ENCODE measurements at places on chromosomes 4 and X.

GRCh38 chr4:145930592-145930991 lies 8.0 kb downstream of the ZNF827 start:
- peak; percentile 41 for DNase-seq

DNA sequence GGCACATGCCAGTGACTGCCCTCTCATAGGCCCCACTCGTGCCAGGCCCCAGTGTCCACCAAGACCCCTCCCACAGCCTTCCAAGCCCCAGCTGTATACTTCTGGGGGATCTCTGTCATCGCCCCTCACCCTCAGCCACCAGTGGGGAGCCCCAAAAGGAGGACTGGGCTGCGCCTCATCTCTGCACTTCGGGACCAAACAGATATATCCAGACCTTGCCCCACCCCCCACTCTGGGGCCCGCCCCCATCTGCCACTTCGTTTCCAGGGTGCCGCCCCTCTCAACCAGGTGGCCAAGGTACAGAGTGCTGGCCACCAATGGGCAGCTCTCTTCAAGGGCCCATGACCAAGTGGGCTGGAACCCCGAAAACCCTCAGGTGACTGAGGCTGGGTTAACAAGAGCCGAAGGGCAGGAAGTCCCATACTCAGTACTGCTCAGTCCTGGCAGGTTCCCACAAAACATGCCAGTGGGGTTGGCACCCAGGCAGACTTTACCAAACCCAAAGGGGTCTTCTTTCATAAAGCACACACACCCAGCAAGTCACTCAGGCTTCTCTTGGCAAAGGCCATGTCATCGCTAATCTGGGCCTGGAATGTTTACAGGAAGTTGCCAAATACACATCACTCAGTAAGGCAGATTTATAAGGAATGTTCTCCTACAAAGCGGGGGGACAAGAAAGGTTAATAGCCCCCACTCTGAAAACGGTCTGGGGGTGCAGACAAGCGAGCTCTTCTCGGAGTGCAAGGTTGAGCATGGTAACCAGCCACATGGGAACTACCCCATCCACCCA lies 4.4 kb downstream of the ZFYVE28 start:
- DNase-seq = peak; percentile 54

- DNase-seq = no peak
Observed at GRCh38 chrX:130861462-130861861, 41.5 kb downstream of the ENOX2 start.

GRCh38 chr4:100369871-100370270 lies 148.0 kb downstream of the EMCN start:
- no peak for DNase-seq

GRCh38 chr4:4595252-4595651 lies 53.4 kb upstream of the STX18 start:
- no peak for DNase-seq

GRCh38 chrX:154714925-154715324 lies 36.0 kb downstream of the GAB3 start:
- DNase-seq = peak; percentile 68

GRCh38 chrX:101482296-101482695 lies 3.0 kb upstream of the ARMCX4 start:
- DNase-seq = peak; percentile 25

GRCh38 chr4:137659431-137659830 lies 127.1 kb upstream of the PCDH18 start:
- DNase-seq = peak; percentile 50

GRCh38 chr4:141130947-141131605 lies 2.2 kb downstream of the RNF150 start:
- no peak for DNase-seq

DNA sequence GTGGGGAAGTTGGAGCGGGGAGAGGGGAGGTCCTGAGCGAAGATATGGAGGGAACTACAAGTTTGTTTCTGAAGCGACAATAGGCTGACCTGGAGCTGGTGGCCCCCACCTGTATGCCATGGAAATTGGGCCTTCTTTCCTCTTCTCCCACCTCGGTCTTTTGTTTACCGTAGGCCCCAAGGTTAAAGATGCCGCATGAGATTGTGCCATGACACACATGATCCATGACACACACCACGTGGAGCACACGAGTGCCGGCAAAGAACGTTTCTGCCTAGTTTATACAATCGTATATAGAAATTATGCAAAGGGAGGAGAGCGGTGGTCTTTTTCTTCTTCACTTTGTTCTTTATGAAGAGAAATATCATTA lies 408 bp downstream of the TMEM33 start:
- DNase-seq = peak; percentile 35

GRCh38 chrX:119758731-119759247 lies 401 bp downstream of the SOWAHD start:
- no peak for DNase-seq

GRCh38 chrX:98405376-98405775 lies 1521.7 kb downstream of the RPA4 start:
- no peak for DNase-seq

GRCh38 chrX:68841251-68842049 lies 12.6 kb downstream of the EFNB1 start:
- DNase-seq = no peak

- DNase-seq = peak; percentile 56
Observed at GRCh38 chrX:46559062-46559461, 13.8 kb upstream of the ZNF674 start.

GRCh38 chr4:139814323-139815015 lies 148.8 kb downstream of the MGST2 start:
- no peak for DNase-seq

DNA sequence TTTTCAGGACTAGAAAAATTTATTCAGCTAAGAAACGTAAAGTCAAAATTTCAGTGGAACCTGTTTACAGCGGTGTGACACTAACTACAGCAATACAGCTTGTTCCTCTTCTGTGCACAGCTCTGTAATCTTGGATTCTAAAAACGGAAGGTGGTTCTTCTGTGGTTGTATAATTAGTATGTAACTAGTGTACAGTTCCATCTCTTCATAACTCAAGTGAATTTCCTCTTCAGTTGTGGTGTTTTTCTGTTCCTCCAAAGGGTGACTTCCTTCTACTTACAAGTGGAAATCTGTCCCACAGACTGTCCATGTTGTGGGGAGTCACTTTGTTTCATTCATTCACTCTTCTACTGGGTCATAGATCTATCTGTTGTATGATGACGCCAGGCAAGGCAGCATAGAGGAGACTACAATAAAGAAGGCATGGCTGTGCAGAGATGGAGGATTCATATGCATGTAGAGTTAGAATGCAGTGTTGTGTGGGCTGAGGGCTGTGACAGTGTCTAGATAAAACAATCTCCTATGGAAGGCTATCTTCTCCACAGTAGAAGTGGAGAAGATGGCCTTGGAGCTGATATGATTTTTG lies 5.4 kb downstream of the DAPP1 start:
- DNase-seq = no peak

DNA sequence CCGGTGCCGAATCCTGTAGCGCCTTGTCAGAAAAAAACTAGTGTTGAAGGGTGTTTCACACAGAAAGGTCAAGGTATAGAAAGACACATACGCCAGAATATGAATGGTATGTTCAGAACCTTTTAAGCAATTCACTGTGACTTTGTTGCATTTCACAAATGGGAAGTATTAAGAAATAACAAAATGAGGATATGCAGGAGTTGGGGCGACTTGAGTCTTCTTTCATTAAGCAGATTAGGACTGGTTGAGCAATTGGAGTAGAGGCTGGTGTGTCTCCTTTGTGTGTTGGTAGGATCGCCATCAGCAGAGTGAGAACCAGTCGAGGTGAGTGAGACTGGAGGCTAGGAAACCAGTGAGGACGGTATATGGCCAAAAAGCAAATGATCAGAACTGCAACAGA lies 1454.5 kb upstream of the TENM3 start:
- no peak for DNase-seq

- DNase-seq = peak; percentile 63
Observed at GRCh38 chr4:80307183-80307735, 28.3 kb upstream of the CFAP299 start.

DNA sequence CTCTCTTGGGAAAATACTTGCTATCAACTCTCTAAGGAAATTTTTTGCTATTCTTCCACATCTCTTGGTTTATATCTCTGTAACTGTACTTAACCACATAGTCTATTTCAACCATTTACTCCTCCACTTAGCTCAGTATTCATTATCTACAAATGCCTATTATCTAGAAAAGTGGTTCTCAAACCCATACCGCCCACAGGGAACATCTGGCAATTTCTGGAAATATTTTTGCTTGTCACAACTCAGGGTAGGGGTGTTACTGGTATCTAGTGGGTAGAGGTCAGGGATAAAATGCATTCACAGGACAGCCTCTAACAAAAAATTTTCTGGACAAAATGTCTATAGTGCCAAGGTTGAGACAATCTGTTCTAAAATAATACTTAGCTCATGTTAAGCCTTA lies 14.4 kb downstream of the ATRX start:
- peak; percentile 29 for DNase-seq

GRCh38 chrX:44072631-44073030 lies 99.4 kb upstream of the NDP start:
- no peak for DNase-seq

DNA sequence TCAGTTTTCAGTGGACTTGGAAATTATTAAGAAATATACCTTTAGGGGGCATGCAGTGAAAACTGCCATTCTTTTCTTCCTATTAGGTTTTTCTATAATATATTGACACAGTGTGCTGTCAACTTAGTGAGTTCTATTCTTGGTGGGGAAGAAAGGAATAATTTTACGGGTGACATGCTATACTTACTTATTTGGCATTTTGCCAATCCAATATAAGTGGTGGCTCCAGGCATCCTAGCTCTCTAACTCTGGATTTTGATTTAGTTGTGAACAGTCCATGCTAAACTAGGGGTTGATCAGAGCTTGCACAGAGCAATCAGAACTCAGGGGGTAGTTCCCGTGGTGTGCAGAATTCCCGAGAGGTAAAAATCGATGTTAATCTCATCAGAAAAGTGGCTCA lies 277.7 kb upstream of the FTHL17 start:
- no peak for DNase-seq

DNA sequence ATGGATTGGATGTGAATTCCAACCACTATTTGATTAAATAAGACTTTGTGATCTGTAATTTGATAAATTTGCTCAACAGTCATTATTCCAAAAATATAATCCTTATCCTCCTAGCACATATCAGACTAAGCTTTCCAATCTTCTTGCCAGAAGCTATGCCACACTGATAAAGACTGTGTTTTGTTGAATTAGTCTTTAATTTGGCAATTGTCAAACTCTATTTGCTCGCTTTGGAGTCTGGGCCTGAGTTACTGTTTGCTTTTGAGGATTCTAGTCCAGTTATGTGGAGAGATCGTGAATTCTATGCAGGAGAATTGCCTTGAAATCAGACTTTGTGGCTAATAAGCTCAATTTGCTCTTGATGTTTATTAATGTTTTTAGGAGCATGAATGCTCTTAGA lies 10.9 kb upstream of the RNF150 start:
- no peak for DNase-seq

- no peak for DNase-seq
Observed at GRCh38 chr4:94576210-94576609, 124.5 kb downstream of the PDLIM5 start.

DNA sequence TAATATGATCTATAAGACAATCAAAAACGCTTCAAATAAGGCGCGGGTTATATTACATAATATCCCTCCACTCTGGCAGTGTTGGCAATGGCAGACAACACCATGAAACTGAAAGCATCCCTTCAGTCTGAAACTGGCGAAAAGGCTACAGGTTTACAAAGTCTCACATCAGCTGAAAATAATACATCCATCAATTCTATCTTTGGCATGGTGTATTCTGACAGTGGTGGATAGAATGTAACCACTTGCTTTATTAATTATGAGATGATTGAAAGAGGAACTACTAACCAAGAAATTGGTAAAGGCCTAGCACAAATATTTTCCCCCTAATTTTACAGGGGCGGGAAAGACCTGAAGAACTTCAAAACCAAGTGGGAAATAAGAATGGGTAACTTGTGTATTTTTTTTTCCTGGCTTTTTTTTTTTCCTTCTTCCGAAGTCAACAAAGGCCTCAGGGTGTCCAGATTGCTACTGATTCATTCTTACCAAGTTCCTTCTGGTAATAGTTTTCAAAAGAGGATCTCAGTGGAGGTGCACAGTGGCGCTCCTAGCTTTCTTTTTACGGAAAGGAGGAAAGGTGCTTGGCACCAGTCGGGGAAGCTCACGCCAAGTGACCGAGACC lies 728 bp downstream of the UBA6 start:
- DNase-seq = no peak

- peak; percentile 80 for DNase-seq
Observed at GRCh38 chr4:41256740-41257256, at the start of gene UCHL1. Gene UCHL1, plus strand, starts transcription at chr4:41256928. Its CDS starts 49 bp downstream, at chr4:41256977.

- no peak for DNase-seq
Observed at GRCh38 chrX:153671589-153672530, 1.8 kb downstream of the PNCK start.
